Vagina (tissue), 2 donors: ENCODE measurements at places on chromosomes 1 and 21. TPM values are rescaled to one million over a fixed set of nuclear protein-coding genes. Genes with fewer than 3 reads are reported as not detected.

GRCh38 chr1:164836614-164837018 lies 277.6 kb downstream of the PBX1 start:
- DNase-seq = no peak

The AMY1C gene
- not detected for total RNA-seq

DNA sequence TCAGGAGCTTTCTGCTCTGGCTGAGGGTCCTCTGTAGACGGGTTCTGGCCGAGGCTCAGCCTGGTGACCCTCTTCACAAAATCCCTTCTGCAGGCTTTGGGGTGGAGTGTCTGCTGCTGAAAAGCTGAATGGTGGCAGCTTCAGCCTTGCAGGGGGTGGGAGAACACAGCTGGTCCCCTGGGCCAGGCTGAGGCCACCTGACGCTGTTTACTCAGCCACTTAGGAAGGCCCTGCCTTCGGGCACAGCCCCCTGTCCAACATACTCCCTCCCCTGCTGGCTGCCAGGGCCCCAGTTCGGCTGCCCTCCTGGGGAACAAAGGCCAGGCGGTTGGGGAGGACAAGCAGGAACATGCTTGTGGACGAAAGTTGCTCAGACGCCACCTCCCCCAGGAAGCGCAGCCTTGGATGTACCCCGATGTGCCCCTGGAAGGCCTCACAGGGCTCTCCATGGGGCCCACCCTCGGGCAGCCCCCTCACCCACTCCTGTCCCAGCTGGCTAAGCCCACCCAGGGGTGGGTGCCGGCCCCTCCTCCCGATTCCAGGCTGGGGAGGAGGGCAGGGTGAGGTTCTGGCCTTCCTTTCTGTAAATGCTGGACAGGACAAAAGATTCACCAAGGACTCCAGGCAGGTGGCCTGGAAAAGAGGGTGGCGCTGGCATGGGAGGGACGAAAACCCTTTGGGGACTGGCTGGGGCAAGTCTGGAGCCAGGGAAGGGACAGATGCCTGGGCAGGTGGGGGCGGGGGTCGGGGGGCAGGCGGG lies at the start of gene ANKRD65:
TSS of gene ANKRD65 (minus strand) at position 130 of the 760 bp plus-strand sequence. CDS start 271 bp downstream, outside the sequence.
- DNase-seq = no peak

The LRIF1 gene
- 6.9 TPM for total RNA-seq

DNA sequence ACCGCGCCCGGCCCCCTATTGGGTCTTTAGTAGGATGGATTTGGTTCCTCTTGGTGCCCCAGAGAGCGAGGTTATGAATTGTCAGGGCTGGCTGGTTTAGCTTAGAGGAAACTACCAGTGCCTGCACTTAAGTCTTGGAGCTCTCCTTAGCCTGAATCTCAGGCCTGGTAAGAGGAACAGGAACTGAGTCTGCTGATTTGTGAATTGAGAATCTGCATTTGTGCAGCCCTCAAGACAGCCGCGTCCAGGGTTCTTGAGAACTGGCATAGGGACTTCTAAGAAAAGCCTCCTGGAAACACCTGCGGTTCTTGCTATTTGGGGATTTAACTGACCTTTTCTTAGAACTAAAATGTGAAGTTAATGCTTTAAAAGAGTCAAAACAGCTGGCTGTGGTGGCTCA lies 1.7 kb downstream of the NECAP2 start:
- DNase-seq = no peak

The TFAP2E gene
- 6.4 TPM for total RNA-seq

- no peak for DNase-seq
Observed at GRCh38 chr1:151805066-151805820, at the start of gene LINGO4. Gene LINGO4, minus strand, starts transcription at chr1:151805419. Its CDS starts 2,715 bp downstream, at chr1:151802704.

DNA sequence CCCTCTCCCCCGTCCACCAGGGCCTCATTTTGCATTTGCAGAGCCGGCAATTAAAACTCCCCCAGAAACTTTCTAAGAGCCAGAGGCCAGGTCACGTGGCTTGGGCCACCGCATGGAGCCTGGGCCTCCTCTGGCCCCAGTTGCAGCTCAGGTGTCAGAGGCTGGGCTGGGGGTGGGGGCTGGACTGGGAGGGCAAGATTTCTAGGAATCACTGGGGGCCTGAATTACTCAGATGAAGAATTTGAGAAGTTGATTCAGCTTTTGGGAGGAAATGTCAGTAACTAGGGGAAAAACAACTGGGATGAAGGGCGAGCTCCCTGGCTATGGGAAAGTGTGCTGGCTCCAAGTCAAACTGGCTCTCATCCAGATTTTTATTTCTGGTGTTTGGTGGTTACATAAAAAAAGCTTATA lies 151.0 kb downstream of the CDC7 start:
- no peak for DNase-seq

DNA sequence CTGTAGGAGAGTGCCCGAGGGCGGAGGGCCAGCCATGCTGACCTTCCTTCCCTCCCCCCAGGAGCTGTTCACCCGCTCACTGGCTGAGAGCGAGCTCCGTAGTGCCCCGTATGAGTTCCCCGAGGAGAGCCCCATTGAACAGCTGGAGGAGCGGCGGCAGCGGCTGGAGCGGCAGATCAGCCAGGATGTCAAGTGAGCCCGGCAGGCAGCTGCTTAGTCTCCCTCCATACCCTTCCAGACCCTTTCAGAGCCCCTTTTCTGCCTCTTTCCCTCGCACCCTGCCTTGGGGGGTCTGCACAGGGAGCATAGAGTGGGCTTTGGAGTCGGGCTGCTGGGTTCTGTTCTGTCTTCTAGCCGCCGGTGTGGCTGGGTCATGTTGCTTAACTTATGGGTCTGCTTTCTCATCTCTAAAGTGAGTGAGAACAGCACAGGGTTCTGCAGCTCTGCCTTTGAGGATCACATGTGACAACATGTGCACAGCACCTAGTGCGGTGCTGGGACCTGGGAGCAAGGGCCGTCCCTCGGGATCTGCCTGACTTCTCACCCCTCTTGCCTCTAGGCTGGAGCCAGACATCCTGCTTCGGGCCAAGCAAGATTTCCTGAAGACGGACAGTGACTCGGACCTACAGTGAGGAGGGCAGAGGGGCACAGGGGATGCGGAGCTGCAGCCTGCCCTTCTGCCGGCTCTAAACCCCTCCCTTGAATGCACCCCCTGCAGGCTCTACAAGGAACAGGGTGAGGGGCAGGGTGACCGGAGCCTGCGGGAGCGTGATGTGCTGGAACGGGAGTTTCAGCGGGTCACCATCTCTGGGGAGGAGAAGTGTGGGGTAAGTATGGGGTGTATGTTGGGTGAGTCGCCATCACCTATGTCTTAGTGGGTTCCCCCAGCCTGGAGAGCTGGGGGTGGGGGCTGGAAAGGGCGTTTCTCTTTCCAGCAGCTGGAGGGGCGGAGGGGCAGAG lies 6.2 kb downstream of the AMPD2 start:
- DNase-seq = no peak

- no peak for DNase-seq
Observed at GRCh38 chr21:45975020-45975666, 6.4 kb upstream of the COL6A1 start.

- no peak for DNase-seq
Observed at GRCh38 chr1:224903955-224904354, 25.5 kb upstream of the DNAH14 start.
